ENCODE measurements at places on chromosomes 13 and 19. TPM values are rescaled to one million over a fixed set of nuclear protein-coding genes. Genes with fewer than 3 reads are reported as not detected.

Gene MBD3L3
- total RNA-seq = not detected

Gene SLC46A3
- total RNA-seq = 0.75 TPM

Gene KLF5
- total RNA-seq = 0.68 TPM

Gene KIR2DL1
- not detected for total RNA-seq

Gene ZNF324
- 17.5 TPM for total RNA-seq

Gene NRTN
- 4.8 TPM for total RNA-seq

Gene ZNF418
- 21.7 TPM for total RNA-seq

Gene NKPD1
- 0.39 TPM for total RNA-seq

GRCh38 chr13:104387510-104387909 is 1321.3 kb upstream of the SLC10A2 start:
- no peaks in the 10 kb centered on the region for H3K4me1 ChIP-seq
- no peaks in the 10 kb centered on the region for H3K27me3 ChIP-seq
- no peak for DNase-seq
- H3K27ac ChIP-seq = no peak overlapping the region
- peaks cover 3% of the 10 kb centered on the region for H3K36me3 ChIP-seq

DNA sequence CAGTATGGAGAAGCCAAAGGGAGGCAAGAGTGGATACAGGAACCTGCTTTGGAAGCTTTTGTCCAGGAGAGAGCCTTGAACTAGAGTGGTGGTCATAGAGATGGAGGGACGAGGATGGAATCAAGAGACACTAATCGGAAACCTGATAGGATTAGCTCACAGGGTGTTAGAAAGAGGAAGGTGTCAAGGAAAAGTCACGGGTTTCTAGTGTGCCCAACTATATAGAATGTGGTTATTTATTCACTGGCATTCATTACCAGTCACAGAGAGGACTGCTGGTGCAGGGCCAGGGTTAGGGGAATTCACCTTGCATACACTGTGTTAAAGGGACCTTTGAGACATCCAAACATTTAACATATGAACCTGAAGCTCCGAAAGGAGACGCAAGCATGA is 43.4 kb upstream of the URAD start:
- no peaks in the 10 kb centered on the region for H3K4me1 ChIP-seq
- DNase-seq = no peak
- no peak overlapping the region for H3K4me3 ChIP-seq
- H3K27me3 ChIP-seq = peaks cover 20% of the 10 kb centered on the region
- H3K27ac ChIP-seq = no peak overlapping the region
- H3K36me3 ChIP-seq = no peaks in the 10 kb centered on the region

- H3K4me1 ChIP-seq = peaks cover 26% of the 10 kb centered on the region
- H3K27me3 ChIP-seq = no peaks in the 10 kb centered on the region
- no peak overlapping the region for H3K4me3 ChIP-seq
- H3K27ac ChIP-seq = no peak overlapping the region
- no peak for DNase-seq
Observed at GRCh38 chr13:113544896-113545295, 39.7 kb upstream of the TFDP1 start.

DNA sequence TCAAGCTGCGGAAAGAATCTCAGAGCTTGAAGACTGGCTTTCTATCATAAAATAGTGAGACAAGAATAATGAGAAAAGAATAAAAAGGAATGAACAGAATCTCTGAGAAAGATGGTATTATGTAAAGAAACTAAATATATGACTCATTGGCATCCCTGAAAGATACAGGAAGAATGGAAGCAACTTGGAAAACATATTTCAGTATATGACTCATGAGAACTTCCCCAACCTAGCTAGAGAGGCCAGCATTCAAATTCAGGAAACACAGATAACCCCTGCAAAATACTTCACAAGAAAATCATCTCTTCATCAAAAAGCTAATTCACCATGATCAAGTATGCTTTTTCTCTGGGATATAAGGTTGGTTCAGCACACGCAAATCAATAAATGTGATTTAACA is 2318.0 kb downstream of the PCDH9 start:
- no peak overlapping the region for H3K4me3 ChIP-seq
- H3K36me3 ChIP-seq = peaks cover 3% of the 10 kb centered on the region
- DNase-seq = no peak
- no peaks in the 10 kb centered on the region for H3K27me3 ChIP-seq

- no peak overlapping the region for H3K4me3 ChIP-seq
- no peaks in the 10 kb centered on the region for H3K4me1 ChIP-seq
- peaks cover 1% of the 10 kb centered on the region for H3K36me3 ChIP-seq
- no peaks in the 10 kb centered on the region for H3K27me3 ChIP-seq
Observed at GRCh38 chr13:70203661-70204229, 95.5 kb upstream of the KLHL1 start.

- H3K36me3 ChIP-seq = no peaks in the 10 kb centered on the region
- no peak overlapping the region for H3K4me3 ChIP-seq
- H3K27ac ChIP-seq = no peak overlapping the region
- no peak for DNase-seq
- peaks cover 5% of the 10 kb centered on the region for H3K4me1 ChIP-seq
- no peaks in the 10 kb centered on the region for H3K27me3 ChIP-seq
Observed at GRCh38 chr19:45804959-45805230, 10.2 kb downstream of the RSPH6A start.

DNA sequence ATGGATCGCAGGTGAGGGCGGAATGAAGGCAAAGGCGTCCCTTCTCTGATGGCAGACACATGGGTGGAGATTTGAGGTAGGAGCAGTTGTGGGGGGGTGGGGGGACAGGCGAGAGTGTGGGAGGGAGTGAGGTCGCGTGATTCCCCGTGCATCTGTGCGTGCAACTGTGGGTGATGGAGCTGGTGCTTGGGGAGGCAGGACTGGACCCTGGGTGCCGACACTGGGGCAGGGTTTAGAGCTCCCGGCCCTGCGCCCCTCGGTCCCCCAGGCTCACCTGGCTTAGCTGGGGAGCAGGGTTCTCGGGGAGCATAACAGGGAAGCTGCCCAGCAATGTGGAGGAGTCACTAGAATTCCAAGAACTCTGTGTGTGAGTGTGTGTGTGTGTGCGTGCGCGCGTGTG is 3.4 kb downstream of the TMPRSS9 start:
- H3K36me3 ChIP-seq = no peaks in the 10 kb centered on the region
- peaks cover 16% of the 10 kb centered on the region for H3K4me1 ChIP-seq
- DNase-seq = no peak
- no peak overlapping the region for H3K4me3 ChIP-seq
- peaks cover 21% of the 10 kb centered on the region for H3K27me3 ChIP-seq

- H3K4me3 ChIP-seq = no peak overlapping the region
- peaks cover 2% of the 10 kb centered on the region for H3K36me3 ChIP-seq
- DNase-seq = no peak
- no peak overlapping the region for H3K27ac ChIP-seq
Observed at GRCh38 chr19:4357095-4357797, 13.9 kb downstream of the MPND start.

DNA sequence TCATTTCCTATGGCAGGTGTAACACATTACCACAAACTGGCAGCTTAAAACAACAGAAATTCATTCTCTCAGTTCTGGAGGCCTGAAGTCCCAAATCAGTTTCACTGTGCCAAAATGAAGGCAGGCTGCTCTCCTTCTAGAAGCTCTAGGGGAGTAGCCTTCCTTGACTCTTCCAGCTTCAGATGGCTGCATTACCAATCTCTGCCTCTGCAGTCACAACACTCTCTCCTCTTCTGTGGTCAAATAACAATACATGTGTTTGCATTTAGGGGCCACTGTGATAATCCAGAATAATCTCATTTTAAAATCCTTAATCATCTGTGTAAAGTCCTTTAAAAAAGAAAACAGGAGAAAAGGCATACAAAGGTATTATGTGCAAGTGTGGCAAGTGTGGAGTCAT is 7.8 kb downstream of the DIAPH3 start:
- H3K4me3 ChIP-seq = no peak overlapping the region
- no peak overlapping the region for H3K27ac ChIP-seq
- peaks cover 16% of the 10 kb centered on the region for H3K36me3 ChIP-seq
- H3K4me1 ChIP-seq = peaks cover under 1% of the 10 kb centered on the region
